ENCODE measurements at places on chromosomes 5 and 9.

GRCh38 chr9:120464176-120464886 lies 115.6 kb downstream of the CDK5RAP2 start:
- DNase-seq: no peak

DNA sequence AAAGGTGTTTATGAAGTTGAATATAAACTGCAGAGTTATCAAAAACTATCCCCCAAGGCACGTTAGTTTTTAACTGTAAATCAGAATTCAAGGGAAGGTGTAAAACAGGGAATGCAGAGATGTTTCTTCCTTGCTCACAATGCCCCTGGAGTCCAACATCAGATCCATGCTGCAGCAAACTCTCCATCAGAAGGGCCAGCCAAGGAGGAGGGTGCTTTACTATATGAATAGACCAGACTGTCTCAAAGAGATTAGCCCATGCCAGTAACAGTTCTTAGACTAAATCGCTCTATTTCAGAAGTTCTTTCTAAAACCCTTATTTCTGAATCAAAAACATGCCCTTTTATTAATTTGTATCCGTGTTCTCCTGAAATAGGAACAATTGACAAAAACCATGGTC lies 362.8 kb upstream of the RPS23 start:
- DNase-seq: no peak

- no peak for DNase-seq
These were observed 27.2 kb downstream of the NEK6 start for GRCh38 chr9:124284940-124285441.

DNA sequence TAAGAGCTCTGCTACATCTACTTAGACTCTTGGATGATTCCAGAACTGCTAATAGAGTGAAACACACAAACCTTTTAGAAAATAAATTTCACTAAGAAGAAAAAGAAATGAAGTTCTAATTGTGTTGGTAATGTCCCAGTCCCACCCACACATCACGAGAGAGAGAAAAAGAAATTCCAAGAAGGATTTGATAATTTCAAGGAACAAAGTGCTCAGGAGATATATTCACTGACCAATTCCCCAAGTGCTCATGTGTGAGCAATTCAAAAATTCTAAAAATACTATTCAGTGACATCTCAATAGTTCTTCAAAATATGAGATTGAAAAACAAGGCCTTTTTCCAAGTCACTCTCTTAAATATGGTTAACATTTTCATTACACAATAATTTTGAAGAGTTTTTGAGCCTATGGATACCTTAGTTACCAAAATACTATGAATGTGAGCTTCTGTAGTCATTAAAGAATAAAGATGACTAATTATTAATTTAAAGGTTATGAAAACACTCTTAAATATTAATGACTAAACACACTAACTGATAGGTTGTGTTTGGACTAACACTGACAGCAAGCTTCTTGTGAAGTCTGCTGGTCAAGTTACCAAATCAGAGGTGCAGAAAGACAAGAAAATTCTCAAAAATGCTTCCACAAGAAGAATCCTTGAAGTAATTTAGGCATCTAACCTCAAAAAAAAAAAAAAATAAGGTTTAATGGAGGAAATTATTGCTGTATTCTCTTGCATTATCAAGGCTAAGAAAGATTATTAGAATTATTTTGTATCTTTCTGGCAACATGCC lies 245.3 kb downstream of the PDE4D start:
- no peak for DNase-seq

- no peak for DNase-seq
These were observed 532.1 kb downstream of the PDE4D start for GRCh38 chr5:59361454-59361853.

DNA sequence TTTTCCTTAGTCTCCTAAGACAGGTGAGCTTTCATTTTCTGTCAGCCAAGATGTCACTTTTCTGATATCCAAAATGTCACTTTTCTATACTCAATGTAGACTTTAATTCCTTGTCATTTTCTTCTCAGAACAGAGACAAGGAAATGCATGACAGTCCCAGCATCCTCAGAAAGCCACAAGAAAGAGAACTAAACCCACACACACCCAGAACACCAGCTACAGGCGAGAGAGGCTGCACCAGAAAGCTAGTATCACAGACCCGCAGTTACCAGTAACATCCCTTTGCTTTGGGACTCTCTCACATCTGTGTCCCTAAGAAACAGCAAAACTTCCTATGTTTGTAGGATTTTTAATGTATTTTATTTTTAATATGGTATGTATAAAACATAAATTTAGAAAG lies 17.1 kb downstream of the TRMO start:
- no peak for DNase-seq

DNA sequence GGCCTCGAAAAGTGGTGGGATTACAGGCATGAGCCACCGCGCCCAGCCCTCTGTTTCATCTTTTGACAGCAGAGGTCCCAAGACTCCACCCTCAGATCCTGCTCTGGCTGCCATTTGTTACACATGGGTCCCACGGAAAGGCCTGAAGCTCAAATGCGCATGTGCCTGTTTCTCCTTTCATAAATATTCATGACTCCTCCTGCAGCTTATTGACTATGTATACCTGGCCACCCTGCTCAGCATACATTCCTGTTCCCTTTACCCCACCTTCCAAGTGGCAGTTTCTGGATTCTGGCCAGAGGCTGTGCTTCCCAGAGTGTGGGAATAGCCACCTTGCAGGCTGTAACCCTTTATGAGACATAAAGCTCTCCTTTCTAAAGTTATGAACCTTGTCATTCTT lies 46.5 kb downstream of the AUH start:
- no peak for DNase-seq

DNA sequence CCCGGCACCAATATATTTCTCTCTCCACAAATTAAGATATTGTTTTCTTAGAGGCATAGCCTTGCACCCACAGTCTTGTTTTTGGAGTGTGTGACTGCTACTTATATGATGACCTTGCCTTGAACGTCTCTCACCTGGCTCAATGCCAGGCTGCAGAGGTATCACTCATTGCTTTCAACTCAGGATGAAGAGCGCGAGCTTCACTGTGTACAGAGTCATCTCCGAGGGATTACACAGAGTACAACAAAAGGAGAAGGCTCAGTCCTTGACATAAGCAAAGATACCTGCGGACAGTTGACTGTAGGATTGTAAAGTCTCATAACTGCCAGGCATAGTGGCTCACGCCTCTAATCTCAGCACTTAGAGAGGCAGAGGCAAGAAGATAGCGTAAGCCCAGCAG lies 53.8 kb downstream of the CD180 start:
- no peak for DNase-seq

DNA sequence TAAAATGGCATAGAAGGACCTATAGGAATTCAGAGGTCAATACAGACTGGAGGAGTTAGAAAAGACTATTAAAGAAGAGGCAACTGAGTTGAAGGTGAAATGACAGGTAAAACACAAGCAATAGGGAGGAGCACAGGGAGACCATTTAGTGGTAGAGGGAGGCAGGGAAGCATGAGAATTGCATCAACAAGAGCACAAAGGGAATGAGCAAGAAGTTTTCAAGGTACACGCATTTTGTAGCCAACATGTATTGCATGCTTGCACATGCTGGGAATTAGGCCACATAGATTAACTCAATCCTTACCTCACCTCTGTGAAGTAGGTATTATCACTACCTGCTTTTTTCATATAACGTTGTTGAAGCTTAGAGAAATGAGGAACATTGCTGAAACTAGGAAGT lies 42.3 kb downstream of the PLPP1 start:
- no peak for DNase-seq

DNA sequence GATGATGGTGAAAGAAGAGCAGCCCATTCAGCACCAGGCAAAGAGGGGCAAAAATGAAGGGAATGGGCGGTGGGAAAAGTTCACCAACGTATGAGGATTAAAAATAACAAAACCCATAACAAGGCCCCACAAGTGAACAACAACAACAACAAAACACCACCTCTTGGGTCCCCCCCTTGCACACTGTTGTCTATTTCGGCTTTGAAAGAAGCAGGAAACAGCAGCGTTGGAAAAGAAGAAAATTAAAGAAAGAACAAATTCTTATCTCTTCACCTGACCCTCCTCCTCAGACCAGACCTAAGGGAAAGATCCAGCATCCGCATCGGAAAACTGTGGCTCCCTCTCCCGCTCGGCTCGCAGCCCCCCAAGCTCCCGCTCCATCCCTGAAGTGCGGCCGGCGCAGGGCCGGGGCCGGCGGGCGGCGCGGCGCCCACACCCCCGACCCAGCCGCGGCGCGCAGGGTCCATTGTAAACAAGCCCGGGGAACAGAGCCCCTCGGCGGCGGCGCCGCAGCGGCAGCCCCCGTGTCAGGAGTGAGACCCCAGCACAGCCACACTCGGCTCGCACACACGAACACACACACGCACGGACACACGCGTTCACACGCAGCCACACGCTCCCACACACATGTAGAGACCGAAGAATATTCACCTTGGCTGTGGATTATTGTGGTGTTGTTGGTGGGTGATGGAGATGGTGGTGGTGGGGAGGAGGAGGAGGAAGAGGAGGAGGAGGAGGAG lies 535 bp downstream of the RFX3 start:
- DNase-seq: no peak

GRCh38 chr5:83118471-83118870 lies 41.1 kb downstream of the XRCC4 start:
- no peak for DNase-seq

- DNase-seq: no peak
These were observed 494.3 kb downstream of the NTRK2 start for GRCh38 chr9:85163825-85164224.

GRCh38 chr5:61840361-61840760 lies 465.6 kb upstream of the KIF2A start:
- DNase-seq: no peak

DNA sequence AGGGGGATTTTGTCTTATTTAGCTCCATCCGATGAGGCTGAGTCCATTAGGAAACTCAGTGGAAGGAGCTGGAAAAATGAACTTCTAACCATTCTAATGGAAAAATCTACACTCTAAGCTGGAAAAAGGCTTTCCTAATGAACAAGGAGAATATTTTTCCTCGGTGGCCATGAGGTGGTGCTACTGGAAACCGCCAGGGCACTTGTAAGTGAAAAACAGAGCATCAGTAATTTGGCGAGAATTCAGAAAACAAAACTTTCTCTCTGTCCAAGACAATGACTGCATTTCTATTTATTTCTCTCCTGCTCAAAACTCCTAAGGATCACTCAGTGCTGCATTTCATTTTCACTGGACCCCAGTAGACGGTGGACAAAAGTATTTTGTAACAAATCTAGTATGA lies 237.6 kb downstream of the TENT4A start:
- no peak for DNase-seq

GRCh38 chr5:126536874-126537273 lies 58.1 kb downstream of the ALDH7A1 start:
- no peak for DNase-seq

- DNase-seq: no peak
These were observed 80.6 kb downstream of the RAD23B start for GRCh38 chr9:107363516-107364152.

GRCh38 chr5:133952729-133953567 lies 15.5 kb downstream of the C5orf15 start:
- no peak for DNase-seq

- DNase-seq: no peak
These were observed 18.2 kb upstream of the DCP2 start for GRCh38 chr5:112958093-112959088.

DNA sequence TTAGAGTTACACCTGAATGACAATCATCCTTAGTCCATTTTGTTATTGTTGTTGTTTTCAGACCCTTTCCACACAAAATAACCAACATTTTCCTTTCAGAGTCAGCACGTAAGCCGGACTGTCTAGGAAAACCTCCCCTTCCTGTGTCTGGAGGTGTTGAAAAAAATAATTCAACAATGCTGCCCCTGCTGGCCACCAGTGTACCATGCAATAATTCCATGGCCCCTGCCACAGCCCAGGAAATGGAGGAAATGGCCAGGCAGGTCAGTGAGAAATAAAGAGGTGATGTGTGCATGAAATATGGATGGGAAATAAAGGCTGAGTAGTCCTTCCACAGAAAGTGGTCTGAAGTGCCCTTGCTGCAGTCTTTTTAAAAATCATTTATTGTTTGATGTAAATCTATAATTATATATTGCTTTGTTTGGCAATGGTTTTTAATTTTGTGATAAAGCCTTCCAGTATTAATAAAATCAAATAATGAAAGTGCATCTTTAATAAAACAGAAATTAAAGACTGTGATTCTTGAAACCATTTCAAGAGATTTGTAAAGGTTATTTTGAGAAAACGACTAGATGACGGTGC lies 152.8 kb upstream of the PAPPA start:
- no peak for DNase-seq

DNA sequence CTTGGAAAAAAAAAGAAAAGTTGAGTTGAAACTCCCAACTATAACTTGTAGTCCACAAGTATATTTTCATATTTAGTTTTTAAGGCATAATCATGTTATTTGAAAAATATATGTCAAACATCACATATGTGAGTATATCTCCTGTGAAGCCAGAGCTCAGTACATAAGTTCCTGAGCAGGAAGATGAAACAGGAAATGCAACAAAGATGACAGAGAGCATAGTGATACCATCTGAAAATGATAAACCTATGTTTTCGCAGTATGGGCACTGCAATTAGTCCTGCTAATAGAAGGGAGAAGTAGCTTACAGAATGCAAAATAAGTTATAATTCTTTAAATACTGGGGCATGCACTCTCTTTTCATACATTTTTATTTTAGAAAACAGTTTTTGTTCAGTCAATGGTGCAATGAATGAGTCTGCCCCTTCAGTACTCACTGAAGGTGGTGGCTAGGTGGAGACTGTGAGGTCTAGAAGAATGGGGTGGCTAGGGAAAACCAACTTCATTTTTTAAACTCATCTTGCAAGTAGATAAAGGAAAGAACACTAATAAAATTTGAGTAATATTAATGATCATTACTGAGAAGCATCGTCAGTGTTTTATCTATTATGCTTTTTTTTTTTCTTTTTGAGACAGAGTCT lies 54.1 kb upstream of the FYB1 start:
- no peak for DNase-seq

GRCh38 chr9:116191576-116192415 lies 38.2 kb downstream of the PAPPA start:
- no peak for DNase-seq

- no peak for DNase-seq
These were observed 33.8 kb downstream of the DAB2IP start for GRCh38 chr9:121685146-121685794.
